Frontal cortex (tissue), 4 donors: ENCODE measurements at places on chromosomes 11 and 22. TPM values are rescaled to one million over a fixed set of nuclear protein-coding genes. Genes with fewer than 3 reads are reported as not detected.

- DNase-seq = no peak
Observed at GRCh38 chr11:129377739-129378138, 2.1 kb downstream of the BARX2 start.

- no peak for DNase-seq
Observed at GRCh38 chr22:37234736-37235711, 9.0 kb downstream of the RAC2 start.

- no peak for DNase-seq
Observed at GRCh38 chr11:94825031-94825430, 56.9 kb downstream of the AMOTL1 start.

DNA sequence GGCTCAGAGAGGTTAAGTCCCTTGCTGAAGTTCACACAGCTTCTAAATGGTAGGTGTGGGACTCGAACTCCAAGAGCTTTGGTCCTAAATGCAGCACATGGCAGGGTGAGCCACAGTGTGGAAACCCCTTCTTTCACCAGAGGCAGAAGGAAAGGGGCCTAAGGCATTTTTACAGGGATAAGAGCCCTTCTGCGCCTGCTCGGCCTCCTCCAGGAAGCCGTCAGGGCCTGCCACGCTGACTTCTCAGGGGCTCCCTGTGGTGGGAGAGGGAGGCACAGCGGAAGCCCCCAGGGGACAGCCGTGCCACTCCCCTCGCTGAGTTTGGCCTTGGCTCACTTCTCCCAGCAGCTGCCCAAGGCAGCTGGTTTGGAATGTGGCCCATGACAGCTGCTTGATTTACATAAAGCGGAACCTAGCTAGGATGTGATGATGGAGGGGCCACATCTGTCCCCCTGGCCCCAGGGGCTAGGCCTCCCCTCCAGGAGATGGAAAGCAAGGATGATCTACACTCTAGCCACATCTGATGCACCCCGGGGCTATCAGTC is 35.4 kb downstream of the CD82 start:
- no peak for DNase-seq

- no peak for DNase-seq
Observed at GRCh38 chr11:78226684-78227680, 38.3 kb downstream of the USP35 start.

- no peak for DNase-seq
Observed at GRCh38 chr11:35324981-35325380, 94.4 kb downstream of the SLC1A2 start.

DNA sequence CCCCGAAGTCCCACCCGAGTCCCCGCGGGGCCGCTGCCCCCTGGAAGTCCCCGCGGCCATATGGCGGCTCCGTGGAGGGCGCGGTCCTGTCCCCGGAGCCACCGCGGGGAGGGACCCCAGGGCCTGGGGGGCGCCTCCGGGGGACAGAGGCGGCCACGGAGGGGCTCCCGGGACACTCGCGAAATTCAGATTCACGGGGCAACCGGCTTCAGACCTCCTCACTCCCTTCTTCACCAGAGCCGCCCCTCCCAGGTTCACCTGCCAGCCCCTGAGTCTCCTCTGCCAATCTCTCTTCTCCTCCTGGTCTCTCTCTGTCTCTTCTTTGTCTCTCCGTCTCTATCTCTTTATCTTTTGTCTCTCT is 28.2 kb upstream of the TOLLIP start:
- no peak for DNase-seq

GRCh38 chr11:114890038-114890437 is 211.7 kb downstream of the NXPE2 start:
- no peak for DNase-seq

DNA sequence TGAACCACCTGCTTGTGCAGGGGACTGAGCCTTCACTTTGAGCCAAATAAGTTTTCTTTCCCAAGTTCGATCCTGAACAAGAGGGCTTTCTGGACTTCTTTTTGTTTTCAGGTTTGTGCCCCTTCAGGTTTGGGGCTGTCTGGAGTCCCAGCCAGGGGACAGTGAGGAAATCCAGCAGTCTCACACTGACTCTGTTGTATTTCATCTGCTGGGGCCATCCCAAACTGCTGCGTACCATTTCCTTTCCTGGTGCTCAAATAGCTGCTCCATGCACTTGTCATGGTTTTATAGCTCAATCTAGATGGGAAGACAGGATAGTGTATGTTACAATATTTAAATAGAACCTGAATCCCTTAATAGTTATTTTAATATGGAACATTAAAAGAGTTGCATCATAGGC is 66.3 kb upstream of the IGLL5 start:
- DNase-seq = no peak

GRCh38 chr22:27136596-27136995 is 479.2 kb downstream of the MIAT start:
- no peak for DNase-seq

DNA sequence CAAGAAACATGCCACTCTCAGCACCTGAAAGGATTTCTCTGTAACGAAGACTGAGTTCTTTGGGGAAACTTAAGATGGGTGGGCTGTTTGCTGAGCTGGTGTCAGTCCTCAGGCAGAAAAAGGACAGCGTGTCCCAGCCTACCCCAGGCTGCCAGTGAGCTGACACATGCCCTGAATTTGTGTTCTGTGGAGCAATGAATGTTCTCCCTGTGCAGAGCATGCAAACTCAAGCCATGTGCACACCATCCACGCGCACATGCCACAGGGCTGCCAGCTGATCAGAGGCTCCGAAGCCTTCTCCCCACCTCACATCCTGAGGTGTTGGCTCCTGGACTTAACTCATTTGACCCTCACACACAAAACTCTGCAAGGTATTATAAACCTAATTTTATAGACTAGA is 104.9 kb downstream of the KCNC1 start:
- no peak for DNase-seq

GRCh38 chr11:120017582-120018150 is 120.2 kb downstream of the TRIM29 start:
- DNase-seq = no peak

GRCh38 chr11:18235394-18236334 is 938 bp downstream of the SAA4 start:
- no peak for DNase-seq

DNA sequence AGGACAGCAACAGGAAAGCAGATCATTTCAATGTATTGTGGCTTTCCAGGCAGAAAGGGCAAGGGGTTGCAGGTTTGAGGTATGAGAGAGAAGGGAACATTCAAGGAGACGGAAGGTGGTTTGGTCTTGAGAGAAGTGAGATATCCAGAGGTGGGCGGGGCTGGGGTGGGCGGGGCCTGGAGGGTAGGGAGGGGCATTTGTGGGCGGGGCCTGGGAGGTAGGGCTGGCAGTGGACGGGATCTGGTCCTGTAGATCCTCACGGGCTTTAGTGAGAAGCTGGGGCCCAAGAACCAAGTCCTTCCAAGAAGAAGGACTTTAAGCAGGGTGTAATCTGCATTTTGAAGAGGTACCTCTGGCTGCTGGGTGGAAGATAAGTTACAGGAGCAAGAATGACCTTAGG is 199.2 kb downstream of the MN1 start:
- DNase-seq = no peak

DNA sequence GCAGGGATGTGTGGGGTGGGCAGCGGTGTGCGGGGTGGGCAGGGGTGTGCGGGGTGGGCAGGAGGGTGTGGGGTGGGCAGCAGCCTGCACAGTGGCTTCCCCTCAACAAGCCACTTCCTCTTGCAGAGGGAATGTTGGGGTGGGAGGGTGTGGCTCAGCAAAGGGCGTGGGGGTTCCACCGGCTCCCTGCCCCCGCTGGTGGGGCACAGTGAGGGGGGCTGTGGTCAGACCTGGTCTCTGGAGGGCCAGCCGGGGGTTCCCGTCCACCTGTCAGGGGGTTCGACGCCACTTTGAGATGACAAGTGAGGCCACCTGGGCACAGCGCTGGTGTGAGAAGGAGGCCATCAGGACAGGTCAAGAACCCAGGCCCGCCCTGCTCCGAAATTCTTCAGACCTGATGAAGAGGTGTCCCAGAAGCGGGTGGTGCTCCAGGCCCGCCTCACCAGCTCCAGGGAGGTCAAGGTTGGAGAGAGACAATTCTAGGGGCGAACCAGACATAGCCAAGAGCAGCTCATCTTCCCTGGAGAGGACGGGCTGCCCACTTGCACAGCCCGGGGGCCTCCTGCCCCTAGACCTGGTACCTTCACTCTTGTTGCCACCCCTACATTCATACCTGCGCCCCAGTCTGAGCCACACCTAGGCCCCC is 1.3 kb downstream of the C11orf21 start:
- DNase-seq = no peak

DNA sequence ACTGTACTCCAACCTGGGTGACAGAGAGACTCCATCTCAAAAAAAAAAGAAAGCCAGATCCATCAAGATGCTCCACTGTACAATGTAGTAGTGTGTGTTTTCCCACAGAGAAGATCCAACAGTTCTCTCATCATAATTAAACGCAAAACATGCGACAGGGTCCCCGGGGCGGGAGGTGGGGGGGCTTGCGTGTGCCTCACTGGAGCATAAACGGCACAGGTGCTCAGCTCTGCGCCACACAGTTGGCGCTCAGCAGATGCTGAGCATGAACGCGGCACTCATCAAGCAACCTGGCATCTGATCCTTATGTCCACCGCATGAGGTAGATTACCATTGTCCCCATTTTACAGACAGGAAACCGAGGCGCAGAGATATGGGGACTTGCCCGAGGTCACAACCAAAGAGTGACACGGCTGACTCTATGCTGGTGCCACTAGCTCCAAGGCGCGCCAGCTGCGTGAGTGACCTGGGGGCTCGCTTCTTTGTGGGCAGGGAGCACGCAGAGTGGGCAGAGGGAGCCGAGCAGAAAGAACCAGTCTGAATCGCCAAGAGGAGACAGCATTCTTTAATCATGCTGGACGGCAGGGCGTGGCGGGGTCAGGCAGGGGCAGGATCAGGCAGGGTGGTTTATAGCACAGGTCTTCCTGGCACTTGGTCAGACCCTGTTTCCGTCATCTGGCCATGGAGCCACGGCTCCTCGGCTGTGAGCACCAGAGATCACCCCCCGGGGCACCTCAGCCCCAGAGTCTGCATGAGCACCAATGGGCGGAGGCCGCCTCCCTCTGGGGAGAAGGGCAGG is 8.2 kb downstream of the C1QTNF6 start:
- DNase-seq = no peak

- peak; percentile 61 for DNase-seq
Observed at GRCh38 chr11:79437278-79437980, 3.4 kb downstream of the TENM4 start.

DNA sequence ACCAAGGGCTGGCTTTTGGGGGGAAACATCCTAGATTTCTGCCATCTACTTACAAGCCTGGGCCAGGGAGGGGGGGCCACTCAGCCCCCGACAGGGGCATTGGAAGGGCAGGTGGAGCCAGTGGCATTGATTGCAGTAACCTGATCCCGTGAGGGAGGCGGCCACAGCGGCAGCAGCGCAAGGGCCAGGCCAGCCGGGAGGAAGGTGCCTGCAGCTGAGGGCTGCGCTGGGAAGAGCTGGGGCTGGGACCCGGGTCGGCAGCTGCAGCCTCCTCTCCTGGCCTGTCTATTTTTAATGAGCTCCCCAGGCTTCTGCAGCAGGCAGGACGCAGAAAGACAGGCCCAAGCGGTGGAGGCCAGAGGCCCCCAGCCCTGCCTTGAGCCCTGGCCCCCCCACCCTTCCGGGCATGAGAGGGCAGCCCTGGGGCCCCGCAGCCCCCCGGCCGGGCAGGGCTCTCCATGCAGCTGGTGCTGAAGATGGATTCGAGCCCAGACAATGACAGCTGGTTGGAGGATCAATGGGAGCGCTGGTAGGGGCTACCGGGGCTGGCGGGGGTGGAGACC is 10.6 kb downstream of the FREY1 start:
- DNase-seq = no peak

DNA sequence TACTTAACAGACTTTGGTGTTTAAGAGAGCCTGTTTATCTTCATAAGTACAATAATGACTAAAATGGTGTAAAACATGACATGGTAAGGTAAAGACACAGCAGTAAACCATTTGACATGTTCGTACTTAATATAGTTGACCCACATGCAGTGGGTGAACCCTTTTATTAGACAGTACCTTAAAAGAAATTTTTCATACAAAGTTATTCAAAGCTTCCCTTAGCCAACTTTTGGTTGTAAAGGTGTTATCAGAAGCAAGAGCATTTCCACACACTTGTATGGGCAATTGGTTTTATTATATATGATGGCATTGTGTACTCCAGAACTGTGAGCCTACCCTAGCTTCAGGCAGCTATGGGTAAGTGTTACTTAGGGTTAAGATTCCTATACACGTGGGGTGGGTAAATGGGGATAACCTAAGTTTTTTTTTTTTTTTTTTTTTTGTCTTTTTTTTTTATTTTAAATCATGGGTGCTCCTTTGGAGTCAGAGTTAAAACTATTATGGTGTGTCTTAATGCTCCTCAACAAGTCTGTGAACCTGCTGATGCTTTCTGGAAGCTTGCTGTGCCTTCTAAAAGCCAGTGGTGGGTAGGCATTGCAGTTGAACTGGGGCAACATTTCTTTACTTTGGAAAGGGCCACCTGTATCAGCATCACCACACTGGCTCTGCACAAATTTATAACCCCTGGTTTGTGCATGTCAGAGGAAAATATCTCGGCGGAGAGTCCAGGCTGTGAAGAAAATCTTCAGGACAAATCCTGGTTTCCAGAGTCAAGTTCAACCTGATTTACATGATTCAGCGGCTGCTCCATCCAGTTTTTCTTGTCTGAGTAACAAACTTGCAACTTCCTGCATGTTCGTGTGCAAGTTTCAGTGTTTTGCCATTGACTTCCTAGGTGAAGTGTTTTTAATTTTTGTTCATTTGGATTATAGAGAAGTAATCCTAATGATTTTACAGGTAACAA is 3.3 kb downstream of the PCF11 start:
- no peak for DNase-seq

GRCh38 chr11:20973940-20974559 is 304.7 kb downstream of the NELL1 start:
- no peak for DNase-seq

DNA sequence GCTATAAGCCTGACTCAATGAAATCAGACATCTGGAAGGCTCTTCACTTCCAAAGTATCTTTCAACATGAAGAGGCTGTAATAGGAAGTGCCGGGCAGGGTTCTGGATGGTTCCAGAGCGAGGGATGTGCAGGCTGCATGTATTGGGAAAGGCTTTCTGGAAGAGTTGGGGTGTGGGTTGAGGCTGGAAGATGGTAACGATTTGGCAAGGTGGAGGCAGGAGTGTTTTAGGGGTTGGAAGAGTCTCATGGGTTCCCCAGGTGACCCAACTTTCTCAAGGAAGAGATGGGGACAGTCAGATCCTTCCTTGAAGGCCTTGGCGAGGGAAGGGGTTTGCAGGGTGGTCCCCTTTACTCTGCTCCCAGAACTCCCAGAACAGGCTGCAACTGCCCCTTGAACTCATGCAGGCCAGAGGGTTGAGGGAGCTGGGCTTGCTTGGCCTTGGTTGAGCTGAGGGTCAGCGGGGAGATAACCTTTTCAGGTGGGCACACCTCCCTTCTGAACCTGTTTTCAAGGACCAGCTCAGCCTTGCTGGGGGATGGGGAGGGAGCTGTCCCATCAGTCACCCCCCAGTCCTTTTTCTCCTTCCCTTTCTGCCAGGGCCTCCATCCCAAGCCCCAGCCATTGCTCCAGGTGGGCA is 9.4 kb upstream of the POU2F3 start:
- DNase-seq = no peak

GRCh38 chr22:31275576-31275975 is 16.7 kb downstream of the PIK3IP1 start:
- no peak for DNase-seq

Gene SCO2
- total RNA-seq = 0.82 TPM

Gene TREH
- total RNA-seq = not detected

Gene KCNK4
- 1.6 TPM for total RNA-seq

Gene RBMXL2
- not detected for total RNA-seq

Gene IGLL5
- not detected for total RNA-seq

Gene APOL4
- 7.7 TPM for total RNA-seq

Gene BID
- 39.9 TPM for total RNA-seq
